Activated T-helper 1 cell treated with anti-CD3 and anti-CD28 coated beads, Interleukin-12 subunit alpha, Interleukin-12 subunit beta, Interleukin-2, Interleukin-4 antibody, amounts not matched to agents 30 ng/mL and 10 ng/mL and 1 ng/mL, durations not matched to agents 14 hours and 24 hours and 36 hours (primary cell): ENCODE measurements at places on chromosomes 3 and 15. TPM values are rescaled to one million over a fixed set of nuclear protein-coding genes. Genes with fewer than 3 reads are reported as not detected.

Gene VWA5B2
- not detected in 2 replicates for total RNA-seq

Gene DUOXA2
- total RNA-seq: not detected in 2 replicates

Gene EFCC1
- 0.21 and 0.22 TPM in 2 replicates for total RNA-seq

Gene LEKR1
- total RNA-seq: 0.57 TPM in 1 of 2 replicates, not detected in the other

Gene USF3
- total RNA-seq: 14.7 and 16.1 TPM in 2 replicates

Gene CACNA2D2
- 0.52 and 0.78 TPM in 2 replicates for total RNA-seq

DNA sequence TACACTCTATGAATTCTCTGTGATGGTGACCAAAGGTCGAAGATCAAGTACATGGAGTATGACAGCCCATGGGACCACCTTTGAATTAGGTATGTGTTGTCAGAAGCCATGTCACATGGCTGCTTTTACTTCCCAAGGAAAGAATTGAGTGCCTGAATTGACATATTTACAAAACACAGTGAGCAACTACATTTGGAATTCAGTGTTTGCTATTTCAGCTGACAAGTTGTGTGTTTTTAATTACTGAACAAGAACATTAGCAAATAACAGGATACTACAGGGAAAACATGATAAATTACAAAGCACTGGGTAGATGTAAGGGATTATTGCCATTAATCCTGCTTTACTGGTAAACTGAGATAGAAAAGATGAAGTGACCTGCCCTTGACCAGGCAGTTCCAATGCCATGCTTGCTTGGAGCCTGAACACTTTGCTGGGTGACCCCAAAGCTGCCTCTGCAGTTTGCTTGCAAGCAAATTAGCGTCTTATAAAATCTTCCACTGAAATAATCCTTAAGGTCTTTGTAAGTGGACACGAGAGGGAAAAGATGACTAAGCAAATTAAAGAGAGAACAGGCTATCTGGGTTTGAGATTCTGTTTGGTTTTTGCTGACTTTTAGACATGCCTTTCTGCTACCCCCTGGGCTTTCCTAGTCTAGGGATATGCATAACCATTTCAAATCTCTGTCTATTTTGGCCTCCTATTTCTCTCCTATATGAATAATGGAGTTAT, 98.2 kb downstream of the HCN4 start:
- DNase-seq: no peak

DNA sequence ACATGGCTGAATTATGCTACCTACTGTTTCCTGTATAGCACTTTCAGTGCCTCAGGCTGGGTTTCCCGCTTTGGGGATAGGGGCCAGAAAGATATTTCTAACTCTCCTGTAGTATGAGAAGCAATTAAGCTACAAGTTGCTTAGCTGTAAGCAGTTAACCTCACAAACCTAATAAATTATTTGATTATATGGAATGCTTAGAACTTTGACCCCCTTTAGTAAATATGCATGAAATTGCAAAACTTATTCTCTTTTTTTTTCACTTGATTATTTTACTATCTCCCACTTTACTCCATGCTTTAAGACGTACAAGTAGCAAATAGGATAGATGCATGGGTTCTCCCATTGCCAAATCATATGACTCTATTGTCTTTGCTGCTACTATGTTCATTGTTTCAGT, 27.5 kb upstream of the CHMP2B start:
- no peak for DNase-seq

GRCh38 chr15:61299075-61299763, 70.1 kb upstream of the RORA start:
- no peak for DNase-seq

DNA sequence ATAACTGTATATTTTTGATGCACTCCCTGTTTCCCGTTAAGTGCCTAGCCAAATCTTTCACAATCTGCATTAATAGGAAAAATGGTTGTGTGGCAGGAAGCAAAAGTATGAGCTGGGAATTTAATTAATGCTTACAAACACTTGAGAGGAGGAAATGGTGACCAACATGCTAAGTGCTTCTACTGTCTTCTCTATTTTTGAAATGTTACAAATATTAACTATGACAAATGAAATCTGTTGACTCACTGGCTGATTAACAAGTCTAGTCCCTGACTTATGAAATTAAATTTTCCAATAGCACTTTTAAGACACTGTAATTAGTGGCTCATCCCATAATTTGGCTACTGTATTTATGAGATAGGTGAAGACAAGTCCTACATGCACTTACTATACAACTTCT, 446.9 kb upstream of the DPPA4 start:
- no peak for DNase-seq

GRCh38 chr3:172877011-172877410, 126.5 kb downstream of the ECT2 start:
- DNase-seq: no peak

- no peak for DNase-seq
Measured at GRCh38 chr15:99564221-99565048, 1.3 kb upstream of the MEF2A start.

DNA sequence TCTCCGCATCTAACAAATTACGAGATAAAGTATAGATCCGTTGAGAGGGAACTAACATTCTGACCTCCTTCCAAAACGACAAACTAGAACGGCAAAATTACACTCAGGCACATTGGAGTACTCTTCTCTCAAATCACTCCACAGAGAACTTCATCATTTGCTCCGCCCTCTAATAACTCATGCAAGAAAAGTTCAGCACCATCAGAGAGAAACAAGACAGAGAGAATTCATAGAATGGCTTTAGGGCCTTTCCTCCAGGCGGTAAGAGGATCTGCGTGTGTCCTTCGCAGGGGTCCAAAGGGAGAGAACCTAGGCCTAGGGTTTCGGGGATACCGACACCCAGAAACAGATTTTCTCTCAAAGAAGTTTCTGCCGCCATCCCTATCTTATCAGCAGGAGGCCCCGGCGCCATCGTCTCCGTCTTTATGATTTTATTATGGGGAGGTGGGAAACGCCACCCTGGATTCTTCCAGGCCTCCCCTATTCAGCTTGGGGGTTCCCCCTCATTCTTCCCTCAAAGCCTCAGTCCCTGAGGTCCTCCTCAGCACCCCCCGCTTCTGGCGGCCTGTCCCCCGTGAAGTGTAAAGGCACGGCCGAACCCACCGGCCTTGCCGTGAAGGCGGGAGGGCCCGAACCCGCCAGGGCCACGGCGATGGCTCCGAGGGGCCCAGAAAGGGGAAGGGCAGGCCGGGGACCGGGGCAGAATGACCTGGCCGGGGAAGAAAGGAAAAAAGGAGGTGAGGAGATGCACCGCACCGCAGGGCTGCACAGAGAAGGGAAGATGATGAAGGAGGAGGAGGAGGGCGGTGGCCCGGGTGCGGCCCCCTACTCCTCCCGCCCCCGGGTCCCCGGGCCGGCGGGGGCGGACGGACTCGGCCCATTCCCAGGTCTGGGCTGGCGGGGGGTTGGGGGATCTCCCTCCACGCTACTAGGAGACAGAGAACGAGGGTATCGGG, 768 bp downstream of the UBXN7 start:
- DNase-seq: peak; percentile 6

- DNase-seq: no peak
Measured at GRCh38 chr3:133410191-133410892, 10.5 kb downstream of the BFSP2 start.

GRCh38 chr3:13874891-13875290, 5.0 kb downstream of the WNT7A start:
- DNase-seq: no peak

DNA sequence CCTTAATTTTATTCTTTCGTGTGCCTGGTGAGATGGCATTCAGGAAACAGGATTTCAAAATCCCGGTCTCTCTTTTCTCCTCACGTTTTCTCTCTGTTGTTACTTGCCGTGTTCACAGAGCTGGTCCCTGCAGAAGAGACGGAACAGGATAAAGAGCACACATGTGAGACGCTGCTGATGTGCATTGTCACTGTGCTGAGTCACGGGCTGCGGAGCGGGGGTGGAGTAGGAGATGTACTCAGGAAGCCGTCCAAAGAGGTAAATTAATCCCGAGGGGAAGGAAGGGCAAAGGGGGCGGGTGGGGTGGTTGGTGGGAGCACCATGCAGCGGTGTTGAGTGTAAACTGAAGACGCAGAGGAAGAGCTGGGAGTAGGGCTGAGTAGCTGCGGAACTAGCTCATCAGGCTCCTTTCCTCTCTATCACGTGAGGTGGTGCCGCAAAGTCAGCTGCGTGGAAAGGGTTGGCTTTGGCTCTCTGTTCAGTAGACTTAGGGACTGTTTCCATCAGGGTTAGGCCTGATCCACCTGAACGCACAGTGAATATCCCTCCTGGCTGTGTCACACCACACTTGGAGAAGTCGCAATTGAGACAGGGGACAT, 164.8 kb upstream of the BHLHE40 start:
- DNase-seq: no peak

DNA sequence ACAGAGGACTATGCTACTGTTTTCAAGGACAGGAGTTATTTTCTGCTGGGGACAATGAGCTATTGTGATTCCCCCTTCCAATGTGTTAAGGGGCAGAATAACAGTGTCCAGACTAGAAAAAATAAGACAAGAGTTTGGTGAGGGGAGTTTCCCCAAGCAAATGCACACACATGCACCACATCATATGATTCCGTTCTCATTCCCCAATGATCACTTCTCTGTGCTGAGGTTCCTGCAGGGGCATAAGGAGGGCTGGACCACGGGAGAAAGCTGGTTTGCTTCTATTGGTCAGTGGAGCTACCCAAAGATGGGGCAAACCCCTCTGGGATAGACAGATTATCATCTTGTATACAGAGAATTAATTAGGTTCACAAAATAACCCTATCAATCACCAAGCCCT, 80.6 kb downstream of the RBPMS2 start:
- DNase-seq: no peak

GRCh38 chr3:195153130-195153529, 117.8 kb downstream of the XXYLT1 start:
- no peak for DNase-seq

GRCh38 chr15:34292621-34293020, 45.0 kb downstream of the SLC12A6 start:
- no peak for DNase-seq
